Amniotic epithelial cell (primary cell): ENCODE measurements at places on chromosomes 4 and X.

GRCh38 chr4:87101543-87102199 is 118.7 kb downstream of the KLHL8 start:
- peak; percentile 22 for DNase-seq

GRCh38 chrX:13876652-13877051 is 59.8 kb upstream of the GPM6B start:
- DNase-seq, result no peak

- DNase-seq, result peak; percentile 16
Observed at GRCh38 chrX:35664833-35665232, 133.3 kb upstream of the MAGEB16 start.

- no peak for DNase-seq
Observed at GRCh38 chr4:45094684-45095083, 368.3 kb upstream of the GNPDA2 start.
